ENCODE measurements at places on chromosomes 12 and 14.

- no peak for DNase-seq
These were observed 114.8 kb downstream of the GTF2A1 start for GRCh38 chr14:81105961-81106360.

- no peak for DNase-seq
These were observed 2.7 kb downstream of the CD163L1 start for GRCh38 chr12:7441216-7441615.

DNA sequence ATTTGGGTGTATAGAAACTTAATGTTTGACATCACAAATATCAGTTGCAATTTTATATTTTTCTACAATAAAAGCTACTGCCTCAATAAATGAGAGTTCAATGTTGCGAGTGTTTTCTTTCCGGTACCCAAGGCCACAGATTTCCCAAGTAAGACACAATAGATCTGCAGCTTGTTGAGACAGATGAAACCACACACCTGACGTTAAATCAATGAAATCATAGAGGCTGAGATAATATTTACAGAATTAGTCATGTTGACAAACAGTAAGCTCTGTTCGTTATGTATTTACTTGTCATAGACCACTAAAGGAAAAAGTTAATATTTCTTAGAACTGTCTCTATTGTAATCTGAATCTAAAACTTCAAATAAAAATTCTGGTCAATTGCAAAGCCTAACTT is 49.2 kb upstream of the PTHLH start:
- DNase-seq = no peak

- no peak for DNase-seq
These were observed 22.7 kb upstream of the LTA4H start for GRCh38 chr12:96057986-96058553.

GRCh38 chr12:64419696-64420095 is 15.5 kb downstream of the XPOT start:
- no peak for DNase-seq

GRCh38 chr14:104505085-104506074 is 74.2 kb upstream of the C14orf180 start:
- DNase-seq = no peak

DNA sequence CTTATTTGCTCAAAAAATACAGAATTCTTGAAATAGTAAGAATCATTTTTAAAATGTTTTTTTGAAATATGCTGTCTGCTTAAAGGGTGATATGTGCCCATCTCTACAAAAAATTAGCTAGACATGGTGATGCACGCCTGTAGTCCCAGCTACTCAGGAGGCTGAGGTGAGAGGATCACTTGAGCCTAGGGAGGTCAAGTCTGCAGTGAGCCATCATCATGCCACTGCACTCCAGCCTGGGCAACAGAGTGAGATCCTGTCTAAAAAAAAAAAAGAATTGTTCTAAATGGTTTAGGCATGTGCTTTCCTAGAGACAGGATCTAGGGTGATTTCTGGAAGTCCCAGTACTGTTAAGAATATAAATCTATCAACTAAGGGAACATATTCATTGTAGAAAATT is 75.6 kb upstream of the HECTD1 start:
- DNase-seq = no peak

GRCh38 chr12:5575232-5575631 is 143.3 kb downstream of the NTF3 start:
- no peak for DNase-seq

DNA sequence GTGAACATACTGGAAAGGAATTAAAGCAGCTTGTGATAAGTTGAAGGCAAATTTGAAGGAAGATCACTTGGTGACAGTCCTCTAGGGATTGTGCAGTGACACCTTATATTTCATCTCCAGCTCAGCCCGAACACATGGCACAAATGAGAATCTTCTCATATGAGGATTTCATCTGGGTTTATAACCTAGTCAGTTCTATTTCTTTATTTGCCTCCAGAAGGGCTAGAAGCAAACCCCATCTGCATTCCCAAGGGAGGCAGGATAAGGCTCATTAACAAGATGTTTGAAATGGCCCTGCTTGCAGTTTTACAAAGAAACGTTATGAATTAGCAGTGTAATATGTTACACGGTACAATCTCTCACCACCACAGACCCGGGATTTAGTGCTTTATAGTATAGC is 90.7 kb upstream of the KRR1 start:
- no peak for DNase-seq

DNA sequence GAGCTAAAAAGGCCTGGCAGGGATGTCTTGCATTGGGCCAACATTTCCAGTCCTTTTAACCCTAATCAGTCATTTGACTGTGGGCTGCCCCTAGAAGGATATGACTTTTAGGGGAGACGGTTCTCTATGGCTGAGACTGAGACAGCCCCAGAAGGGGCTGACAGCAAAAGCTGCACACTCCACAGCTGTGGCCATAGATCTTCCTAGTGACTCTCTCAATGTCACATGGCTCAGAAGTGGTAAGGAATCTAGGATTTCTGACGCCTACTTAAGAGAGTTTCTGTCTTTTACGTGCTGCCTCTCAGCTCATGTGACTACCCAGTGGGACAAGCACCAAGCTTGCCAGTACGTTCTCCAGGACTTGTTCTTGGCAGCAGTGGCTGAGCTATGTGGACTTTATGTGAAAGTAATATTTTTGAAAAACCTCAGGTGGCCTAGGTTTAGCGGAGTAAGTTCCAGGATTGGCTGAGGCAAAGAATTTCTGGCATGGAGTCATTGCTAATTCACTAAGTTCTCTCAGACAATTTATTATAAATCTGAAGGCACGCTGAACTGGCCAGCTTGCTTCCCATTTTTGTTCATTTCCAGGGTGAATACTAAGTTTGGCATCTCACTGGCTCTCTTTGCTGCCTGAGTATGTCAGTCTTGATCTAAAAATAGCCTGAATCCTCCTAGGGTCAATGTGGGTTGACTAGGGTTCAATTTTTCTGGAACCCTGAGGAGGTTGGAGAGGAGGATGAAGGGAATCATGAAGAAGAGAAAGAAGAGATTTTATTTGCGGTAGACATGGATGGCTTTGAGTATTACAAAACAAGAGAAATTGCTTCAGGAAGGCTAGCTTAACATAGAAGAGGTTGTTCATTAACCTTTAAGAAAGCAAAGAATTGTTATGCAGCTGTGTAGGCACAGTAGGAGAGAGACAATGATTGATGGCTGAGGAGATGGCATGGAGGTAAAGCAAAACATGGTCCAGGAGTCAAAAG is 271.8 kb downstream of the AEBP2 start:
- DNase-seq = no peak

- no peak for DNase-seq
These were observed 2.3 kb downstream of the HDAC7 start for GRCh38 chr12:47817272-47818006.

DNA sequence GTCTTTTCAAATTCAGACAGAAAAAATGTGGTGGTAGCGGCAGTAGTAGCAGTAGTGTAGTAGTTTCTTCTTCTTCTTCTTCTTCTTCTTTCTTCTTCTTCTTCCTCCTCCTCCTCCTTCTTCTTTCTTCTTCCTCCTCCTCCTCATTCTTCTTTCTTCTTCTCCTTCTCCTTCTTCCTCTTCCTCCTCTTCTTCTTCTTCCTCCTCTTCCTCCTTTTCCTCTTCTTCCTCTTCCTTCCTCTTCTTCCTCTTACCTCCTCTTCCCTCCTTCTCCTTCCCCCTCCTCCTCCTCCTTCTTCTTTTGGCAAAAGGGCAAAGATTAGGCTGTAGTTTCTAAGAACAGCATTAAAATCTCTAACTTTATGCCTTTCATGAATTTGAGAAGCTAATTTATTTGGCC is 59.6 kb upstream of the INSM2 start:
- no peak for DNase-seq

GRCh38 chr12:7929083-7929792 is 6.7 kb downstream of the SLC2A3 start:
- no peak for DNase-seq

DNA sequence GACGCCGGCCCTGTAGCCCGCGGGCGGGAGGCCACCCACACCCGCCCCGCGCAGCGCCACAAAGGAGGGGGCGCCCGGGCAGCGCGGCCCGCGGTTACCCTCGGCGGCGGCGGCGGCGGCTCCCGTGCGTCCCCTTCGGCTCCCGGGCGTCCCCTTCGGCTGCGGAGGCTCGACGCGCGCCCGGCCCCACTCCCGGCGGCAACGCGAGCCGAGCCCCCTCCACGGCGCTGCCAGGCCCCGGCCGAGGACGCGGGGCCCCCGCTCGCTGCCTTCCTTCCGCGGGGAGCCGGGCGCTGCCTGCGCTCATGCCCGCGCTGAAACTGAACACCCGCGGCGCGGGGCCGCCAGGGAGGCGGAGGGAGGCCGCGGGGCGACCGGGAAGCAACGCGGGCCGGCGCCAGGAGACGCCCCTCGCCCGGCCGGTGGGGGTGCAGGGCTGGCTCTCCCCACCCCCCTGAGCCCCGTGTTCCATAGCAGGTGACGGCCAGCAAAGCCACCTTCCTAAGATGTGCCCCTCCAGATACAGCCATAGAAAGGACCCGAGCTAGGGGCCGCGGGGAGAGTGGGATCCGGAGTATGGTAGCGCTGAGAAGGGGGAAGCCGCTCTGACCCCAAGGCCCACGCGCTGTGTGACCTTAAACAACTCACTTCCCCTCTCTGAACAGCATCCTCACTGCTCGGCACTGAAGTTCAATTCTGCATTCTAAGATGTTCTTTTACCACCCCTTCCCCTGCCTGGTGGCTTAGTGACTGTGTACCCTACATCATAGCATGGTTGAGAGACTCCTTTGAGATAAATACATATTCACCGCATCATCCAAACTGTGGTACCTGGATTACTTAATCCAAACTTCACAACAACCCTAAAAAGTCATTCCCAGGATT is 42.8 kb downstream of the KDM2B start:
- DNase-seq = no peak

DNA sequence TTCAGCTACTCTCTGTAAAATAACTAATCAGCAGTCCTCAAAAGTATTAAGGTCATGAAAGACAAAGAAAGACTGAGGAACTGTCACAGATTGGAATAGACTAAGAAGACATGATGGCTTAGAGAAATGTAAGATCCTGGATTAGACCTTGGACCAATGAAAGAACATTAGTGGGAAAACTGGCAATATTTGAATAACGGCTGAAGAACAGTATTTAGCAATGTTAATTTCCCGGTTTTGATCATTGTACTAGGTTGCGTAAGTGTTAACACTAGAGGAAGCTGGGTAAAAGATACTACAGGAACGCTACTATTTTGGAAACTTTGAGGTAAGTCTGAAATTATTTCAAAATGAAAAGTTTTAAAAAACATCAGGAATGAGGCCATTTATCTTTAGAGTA is 98.8 kb upstream of the RESF1 start:
- DNase-seq = no peak

DNA sequence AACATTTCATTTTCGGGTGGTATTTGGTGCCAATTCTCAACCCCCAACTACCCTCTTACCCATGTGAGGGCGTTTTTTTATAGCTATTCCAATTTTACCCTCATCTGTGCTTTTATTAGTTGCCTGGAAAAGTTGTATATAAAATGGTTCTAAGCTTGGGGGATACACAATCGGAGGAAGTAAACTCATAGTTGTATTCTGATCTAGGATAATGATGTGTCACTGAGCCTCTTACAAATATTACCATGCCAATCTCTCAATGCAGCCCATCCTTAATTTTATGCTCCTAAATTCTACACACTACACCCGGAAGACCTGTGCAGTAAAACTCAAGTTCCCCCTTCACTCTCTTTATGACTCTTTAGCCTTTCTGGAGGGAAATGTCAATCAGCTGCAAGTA is 1206.5 kb upstream of the FLRT2 start:
- no peak for DNase-seq

DNA sequence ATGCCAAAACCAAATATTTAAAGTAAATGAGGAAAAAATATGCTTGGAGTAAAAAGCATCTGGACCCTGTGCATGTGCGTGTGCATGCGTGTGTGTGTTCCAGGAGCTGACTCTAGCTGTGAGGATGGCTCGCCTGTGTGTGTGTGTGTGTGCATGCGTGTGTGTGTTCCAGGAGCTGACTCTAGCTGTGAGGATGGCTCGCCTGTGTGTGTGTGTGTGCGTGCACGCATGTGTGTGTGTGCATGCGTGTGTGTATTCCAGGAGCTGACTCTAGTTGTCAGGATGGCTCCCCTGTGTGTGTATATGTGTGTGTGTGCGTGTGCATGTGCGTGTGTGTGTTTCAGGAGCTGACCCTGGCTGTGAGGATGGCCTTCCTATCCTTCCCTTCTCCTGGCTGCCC is 357.7 kb downstream of the CACNA1C start:
- DNase-seq = no peak

DNA sequence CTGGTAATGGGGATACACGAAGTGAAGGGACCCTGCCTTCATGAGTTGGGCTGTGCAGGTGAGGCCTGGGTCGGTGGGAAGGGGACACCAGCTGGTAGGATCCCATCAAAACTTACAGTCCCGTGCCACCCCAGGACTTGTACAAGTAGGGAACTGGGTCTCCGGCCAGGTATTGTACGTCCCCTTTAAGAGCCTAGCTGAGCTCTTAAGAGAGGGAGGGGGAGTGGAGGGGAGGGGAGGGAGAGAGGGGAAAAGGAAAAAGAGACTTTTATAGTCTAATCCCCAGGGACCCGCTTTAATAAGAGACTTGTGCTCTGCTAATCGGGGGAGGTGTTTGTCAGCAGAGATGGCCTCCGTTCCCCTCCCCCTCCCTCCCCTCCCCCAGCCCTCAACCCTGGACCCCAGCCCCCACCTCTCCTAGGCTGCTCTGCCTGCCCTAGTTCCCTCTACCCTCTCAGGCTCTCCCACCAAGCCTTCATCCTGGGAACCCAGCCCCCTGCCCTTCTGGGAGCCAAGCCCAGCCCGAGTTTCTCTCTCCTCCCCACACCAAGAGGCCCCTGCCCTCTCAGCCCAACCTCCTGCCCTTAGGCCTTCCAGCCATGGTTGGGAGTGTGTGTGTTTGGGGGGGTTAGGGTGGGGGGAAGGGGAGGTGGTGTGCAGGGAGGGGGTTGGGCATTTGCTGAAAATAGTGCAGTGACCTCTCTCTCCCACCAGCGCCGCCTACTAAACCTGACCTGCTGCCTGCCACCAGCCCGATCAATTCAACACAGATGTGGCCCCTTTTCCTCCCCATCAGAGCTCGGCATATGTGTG is 2.6 kb downstream of the GDF11 start:
- DNase-seq = peak; percentile 87

DNA sequence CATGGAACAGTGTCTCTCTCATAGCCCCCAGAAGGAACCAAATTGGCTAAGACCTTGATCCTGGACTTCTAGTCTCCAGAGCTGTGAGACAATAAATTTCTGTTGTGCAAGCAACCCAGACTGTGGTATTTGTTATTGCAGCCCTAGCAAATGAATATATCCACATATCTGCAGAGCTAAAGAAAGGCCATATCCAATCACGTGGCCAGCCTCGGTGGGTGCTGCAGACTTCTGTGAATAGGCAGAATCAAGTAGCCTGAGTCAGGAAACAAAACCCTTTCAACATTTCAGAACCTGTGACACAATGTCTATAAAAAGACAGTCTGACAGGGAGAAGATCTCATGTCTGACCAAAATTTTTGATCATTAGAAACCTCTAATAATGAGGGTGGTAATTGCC is 71.0 kb upstream of the CPM start:
- no peak for DNase-seq

GRCh38 chr12:29858270-29858786 is 74.6 kb upstream of the TMTC1 start:
- DNase-seq = no peak
